ENCODE measurements at places on chromosomes 1 and 21.
A peak's percentile ranks its signal among the peaks of the same experiment; 100 is the strongest.

DNA sequence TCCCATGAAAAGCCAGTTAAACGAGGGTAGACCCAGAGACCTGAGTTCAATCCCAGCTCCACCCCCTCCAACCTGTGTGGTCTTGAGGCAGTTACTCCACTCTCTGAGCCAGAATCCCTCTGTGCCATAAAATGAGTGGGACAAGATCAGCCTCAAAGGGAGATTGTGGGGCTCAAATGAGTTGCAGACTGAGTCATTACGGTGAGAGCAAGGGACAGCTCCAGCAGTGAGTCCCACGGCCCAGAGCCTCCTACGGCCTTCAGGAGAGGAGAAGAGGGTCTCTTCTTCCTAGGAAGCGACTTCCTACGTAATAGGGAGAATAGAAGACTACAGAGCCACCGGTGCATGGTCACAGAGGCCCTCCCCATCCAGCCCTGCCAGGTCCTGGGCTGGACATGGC is 6.7 kb upstream of the CAMK2N1 start:
- DNase-seq: no peak

GRCh38 chr21:29423099-29423870 is 124.6 kb downstream of the BACH1 start:
- no peak for DNase-seq

DNA sequence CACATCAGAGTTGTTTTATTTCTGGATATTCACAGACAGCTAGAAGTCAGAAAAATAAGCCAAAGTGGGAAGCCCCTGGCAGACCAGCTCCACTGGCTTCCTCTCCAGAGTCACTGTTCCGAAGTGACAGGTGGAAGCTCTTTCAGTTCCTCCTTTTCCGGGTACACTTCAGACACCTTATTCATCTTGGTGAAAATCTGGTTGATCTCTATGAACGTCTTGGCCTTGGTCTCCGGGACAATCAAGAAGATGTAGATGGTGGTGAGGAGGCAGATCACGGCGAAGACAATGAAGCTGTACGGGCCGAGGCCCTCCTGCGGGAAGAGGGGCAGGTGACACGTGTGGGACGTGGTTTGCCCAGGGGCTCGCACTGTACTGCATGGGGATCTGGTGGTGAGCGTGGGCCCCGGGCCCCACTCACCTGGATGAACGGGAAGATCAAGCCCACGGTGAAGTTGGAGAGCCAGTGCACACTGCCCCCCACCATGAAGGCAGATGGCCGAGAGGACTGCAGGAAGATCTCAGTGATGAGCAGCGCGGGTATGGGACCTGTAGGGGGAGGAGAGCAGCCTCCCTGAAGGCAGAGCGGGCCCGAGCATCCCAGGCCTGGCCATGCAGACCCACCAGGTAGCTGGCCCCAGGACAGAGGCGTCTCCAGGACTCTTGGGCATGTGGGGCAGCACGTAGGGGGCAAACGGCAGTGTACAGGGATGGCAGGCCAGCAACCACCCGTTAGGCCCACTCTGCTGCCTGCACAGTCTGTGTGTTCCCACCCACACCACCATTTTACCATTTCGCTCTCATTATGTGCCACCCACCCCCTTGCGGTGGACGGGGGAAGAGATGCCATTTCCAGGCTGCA is 11.5 kb upstream of the SLC2A7 start:
- no peak for DNase-seq

DNA sequence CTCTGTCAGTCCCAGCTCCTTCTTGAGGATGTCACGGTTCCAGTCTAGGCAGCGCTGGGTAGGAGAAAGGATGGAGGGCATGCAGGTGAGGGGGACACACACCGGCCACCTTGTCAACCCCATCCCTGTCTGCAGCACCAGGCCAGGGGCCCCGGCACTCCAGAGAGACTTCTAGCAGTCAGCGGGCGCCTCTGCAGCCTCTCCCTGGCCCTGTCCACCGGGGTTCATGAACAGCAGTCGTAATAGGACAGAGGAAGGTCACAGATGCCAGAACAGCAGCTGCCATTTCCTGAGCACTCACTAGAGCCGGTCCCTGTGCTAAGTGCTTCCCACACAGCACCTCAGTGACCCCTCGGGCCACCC is 16.3 kb upstream of the SDHB start:
- DNase-seq: no peak

- DNase-seq: peak; percentile 89
Measured at GRCh38 chr1:205248793-205249601, 21.3 kb downstream of the TMCC2 start.

- DNase-seq: no peak
Measured at GRCh38 chr1:216464489-216464888, 41.2 kb upstream of the USH2A start.

- DNase-seq: no peak
Measured at GRCh38 chr1:162498496-162498810, 835 bp downstream of the UHMK1 start.

- no peak for DNase-seq
Measured at GRCh38 chr21:41707231-41707959, 59.5 kb downstream of the RIPK4 start.

DNA sequence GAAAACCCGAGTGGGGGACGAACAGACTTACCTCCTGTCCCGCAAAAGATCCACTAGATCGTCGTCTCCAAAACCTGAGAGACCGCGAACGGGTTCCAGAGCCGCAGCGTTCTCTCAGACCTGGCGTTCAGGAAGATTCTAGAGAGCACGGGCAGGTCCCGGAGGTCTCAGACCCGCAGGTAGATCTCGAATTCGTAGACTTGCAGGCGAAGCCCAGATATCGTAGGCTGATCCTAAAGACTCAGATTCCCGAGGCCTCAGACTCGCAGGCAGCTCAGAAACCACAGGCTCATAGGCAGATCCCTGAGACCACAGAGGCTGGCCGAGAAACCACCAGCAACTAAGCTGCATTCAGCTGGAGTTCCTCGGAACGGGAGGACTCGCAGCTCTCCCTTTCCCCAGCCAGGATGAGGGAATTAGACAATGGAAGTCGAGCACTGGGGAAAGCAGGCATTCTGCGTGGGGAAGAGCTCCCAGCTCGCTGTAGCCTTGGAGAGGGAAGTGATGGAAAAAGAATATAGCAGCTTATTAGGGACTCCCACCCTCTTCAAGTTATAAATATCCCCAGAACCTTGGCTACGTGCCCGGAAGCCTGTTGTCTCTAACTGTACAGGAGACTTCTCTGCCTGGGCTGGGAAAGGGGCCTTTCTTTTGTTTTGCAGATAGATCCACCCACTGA is at the start of gene ZNF436:
Gene ZNF436, minus strand, starts transcription at position 502 of the 679 bp plus-strand sequence. CDS start 1,831 bp downstream, outside the sequence.
- peak; percentile 94 for DNase-seq

- DNase-seq: no peak
Measured at GRCh38 chr1:99456536-99456935, 189.4 kb upstream of the PALMD start.

- DNase-seq: no peak
Measured at GRCh38 chr1:177305040-177306018, 134.6 kb downstream of the BRINP2 start.

GRCh38 chr21:44919913-44920693 is 596 bp downstream of the ITGB2 start:
- no peak for DNase-seq

All from aorta (tissue), 5 donors.